ENCODE measurements at places on chromosomes 6 and 20.

DNA sequence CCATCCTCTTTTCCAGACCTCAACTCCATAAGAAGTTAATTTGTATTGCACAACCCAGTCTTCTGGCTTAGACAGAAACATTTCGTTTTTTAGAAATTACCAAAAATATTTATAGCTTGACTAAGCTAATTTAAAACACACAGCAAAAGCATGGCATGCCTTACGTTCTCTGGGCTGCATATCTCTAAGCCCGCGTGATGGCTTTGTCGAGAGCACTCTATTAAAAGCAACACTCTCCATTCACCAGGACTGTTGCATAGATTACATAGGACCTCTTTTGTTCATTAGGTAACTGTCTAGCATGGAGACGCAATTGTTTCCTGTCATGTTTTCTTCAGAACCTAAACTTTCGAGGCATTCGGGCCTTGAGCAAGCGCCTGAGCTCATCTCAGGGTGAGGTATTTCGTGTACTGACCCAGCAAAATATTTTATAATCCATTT lies 104.5 kb downstream of the IBTK start:
- no peak for DNase-seq

GRCh38 chr6:21900730-21901129 lies 307.2 kb downstream of the SOX4 start:
- DNase-seq, result no peak

DNA sequence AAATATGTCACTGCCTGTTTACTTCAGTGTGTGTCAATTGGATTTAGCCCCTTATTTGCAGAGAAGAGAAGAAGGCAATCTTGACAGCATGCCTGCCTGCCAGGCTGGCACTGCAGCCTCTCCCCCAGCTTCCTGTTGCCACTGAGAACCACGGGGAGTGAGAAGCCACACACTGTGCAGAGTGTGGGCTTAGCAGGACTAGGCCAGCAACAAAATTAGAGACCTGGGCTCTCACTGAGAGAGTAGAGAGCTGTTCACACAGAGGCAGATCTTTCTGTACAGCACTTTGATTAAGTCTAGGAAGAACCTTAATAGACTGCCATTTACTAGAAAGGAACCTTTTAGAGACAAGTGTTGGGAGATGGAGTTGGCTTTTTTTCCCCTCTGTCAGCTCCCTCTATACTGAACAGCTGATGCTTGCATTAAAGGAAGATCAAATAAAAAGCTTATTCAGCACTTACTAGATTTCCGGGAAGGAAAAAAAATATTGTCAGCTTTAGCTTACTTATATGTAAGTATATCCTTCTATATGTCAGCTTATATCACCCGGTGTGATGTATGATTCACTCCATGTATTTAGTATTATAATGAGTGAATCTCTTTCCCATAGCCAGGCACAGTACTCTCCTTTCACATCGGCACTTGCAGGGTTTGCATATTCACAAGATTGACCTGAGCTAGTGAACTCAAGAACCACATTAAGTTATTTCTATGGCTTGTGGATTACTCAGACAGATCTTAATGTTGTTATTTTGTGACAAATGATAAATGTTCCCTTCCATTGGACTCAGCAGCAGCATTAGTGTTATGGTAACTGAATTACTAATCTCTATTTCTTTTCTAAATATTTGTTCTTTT lies 851.0 kb upstream of the EPHA7 start:
- DNase-seq, result peak; percentile 40

- DNase-seq, result no peak
These were observed 57.1 kb upstream of the LRRC1 start for GRCh38 chr6:53737746-53738145.

DNA sequence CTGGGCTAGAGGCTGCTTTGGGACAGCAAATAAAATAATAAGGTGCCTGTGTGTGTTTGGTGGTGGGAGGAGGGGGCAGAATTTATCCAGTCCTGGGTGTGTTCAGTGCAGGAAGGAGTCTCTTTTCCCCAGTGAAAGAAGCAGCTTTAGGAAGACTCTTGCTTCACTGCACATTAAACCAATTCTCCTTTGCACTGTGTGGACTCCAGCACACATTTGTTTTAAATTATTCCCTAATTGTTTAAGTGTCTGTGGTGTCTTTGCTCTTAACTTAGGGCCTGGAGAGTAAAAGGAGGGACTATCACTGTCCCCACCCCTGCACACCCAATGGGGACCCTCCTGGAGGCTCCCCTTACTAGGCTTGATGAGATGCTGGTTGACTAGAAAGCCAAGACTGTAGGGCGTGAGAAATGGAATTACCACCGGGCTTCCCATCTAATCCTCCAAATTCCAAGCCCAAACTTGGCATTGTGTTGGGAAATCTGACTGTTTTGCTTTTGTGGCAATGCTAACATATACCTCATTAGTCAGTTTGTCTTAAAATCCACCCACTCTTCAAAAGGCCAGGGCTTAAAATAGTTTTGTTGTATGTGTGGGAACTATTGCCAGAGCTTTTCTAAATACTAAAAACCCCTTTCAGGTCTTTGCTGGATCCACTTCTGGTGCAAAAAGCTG lies 13.5 kb upstream of the DAAM2 start:
- no peak for DNase-seq

GRCh38 chr20:12575352-12576095 lies 433.2 kb upstream of the SPTLC3 start:
- no peak for DNase-seq

DNA sequence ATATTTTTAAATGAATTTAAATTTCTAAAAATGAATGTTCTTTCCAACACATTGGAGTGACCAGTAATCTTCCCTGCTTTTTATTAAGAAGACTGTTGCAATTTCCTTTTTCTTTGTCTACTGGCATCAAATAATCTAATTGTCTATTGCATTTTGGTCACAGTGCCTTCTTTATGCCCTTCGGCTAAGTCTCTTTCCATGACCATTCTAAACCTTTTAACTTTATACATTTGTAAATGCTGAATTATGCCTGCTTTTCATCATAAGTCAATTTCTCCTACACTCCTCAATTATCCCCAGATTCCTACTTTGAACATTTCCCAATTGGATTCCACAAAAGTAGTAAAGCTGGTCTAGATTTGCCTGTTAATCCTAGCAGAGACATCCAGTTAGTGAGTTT lies 69.1 kb upstream of the HSF2 start:
- no peak for DNase-seq

DNA sequence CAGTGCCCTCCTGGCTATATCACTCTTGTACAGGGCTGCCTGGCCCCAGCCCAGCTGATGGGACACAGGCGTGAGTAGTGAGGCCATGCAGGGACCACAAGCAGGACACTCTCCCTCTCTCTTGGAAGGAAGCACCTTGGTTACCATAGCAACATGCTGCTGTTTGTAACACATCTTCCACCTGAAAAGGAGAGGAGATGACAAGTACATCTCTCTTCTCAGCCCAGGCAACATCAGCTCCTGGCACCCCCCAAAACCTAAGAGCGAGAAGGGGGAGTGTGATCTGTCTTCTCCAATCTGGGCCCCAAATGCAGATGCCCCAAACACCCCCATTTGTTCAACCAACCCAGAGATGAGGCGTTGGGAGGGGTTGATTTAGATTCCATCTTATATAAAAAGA lies 49.9 kb downstream of the KCNB1 start:
- no peak for DNase-seq

- DNase-seq, result no peak
These were observed 195.0 kb downstream of the KHDC1L start for GRCh38 chr6:73030257-73030656.

DNA sequence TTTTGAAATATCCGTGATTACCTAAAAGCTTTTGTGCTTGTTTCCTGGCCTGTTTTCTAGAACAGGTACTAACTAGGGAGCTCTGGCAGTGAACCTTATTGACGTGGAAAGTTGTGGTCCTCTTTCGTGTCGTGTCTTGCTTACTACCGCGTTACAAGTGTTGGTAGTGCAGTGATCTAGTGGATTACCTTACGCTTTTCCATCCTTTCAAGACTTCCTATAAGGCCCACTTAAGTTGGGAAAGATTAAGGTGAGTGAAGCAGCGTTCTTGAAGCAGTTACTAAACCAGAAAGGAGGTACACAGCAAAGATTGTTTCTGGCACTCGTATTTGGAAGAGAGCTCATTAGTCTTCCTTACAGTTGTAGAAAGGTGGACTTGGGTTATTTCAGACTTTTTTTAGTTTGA lies 1.9 kb downstream of the PNRC1 start:
- peak; percentile 54 for DNase-seq

- DNase-seq, result no peak
These were observed 60.8 kb downstream of the DNAH8 start for GRCh38 chr6:38775870-38776269.

DNA sequence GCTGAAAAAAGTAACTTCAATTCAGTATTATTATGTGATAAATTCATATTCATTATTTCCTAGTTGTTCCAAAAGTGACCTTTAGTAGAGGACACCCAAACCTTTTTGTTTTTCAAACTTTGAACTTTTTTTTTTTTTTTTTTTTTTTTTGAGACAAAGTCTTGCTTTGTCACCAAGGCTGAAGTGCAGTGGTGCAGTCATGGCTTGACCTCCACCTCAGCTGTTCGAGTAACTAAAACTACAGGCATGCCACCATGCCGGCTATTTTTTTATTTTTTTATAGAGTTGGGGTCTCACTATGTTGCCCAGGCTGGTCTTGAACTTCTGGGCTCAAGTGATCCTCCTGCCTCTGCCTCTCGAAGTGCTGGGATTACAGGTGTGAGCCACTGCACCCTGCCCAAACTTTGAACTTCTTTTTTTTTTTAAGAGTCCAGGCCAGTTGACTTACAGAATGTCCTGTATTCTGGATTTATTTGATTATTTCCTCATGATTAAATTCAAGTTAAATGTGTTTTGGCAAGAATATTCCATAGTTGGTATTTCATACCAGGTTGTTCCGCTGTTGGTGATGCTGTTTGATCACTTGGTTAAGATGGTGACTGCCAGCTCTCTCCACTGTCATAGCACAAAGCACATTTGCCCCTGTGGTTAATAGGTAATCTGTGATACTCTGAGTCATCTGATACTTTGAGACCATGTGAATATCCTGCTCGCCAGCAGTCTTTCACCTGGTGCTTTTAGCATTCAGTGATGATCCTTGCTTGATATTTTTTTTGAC lies 48.0 kb downstream of the VAPB start:
- no peak for DNase-seq

- DNase-seq, result peak; percentile 23
These were observed 265.4 kb downstream of the RIMS1 start for GRCh38 chr6:72151742-72152141.

DNA sequence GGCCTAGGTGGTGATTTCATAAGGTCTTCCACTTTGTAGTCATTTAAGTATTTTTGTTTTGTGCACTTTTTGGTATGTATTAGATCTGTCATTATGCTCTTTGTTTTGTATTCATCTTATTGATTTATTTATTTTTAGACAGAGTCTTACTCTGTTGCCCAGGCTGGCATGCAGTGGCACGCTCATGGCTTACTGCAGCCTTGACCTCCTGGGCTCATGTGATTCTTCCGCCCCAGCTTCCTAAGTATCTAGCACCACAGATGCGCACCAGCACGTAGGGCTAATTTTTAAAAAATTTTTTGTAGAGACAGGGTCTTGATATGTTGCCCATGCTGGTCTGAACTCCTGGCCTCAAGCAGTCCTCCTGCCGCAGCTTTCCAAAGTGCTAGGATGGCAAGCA lies 30.6 kb downstream of the TPX2 start:
- DNase-seq, result no peak

GRCh38 chr20:2688041-2688591 lies 4.5 kb upstream of the EBF4 start:
- DNase-seq, result peak; percentile 96

- DNase-seq, result peak; percentile 81
These were observed 86.9 kb downstream of the TBC1D32 start for GRCh38 chr6:121247386-121247785.

DNA sequence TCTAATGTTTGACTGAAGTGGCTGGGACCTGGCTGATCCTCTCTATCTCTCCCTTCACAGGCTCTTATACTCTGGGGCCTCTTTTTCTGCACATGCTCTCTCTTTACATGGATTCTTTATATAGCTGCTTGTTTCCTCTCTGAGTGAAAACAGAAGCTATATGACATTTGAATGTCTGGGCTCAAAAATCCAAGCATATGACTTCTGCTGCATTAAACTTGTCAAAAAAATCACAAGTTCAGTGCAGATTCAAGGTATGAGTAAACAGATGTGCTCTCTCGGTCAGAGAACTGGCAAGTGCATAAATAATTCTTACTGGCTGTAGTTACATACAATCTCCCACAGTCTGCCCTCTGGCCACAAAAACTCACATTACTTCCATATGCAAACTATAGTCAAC lies 96.6 kb downstream of the LCA5 start:
- no peak for DNase-seq

DNA sequence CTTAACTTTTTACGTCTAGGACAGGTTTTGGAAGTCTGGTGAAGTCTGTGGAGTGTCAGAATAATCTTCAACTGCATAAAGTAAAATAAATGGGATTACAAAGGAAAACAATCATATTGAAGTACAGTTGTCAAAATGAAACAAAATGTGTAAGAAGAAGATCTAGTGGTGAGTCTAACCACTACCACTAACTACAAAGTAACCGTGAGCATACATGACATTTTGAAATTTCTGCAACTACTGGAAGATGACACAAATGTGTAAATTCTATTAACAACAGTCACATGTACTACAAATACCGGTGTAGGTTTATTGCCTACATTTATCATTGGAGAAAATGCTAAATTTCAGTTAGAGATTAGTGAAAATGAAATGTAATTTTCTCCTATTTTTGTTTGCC lies 29.7 kb downstream of the VPS52 start:
- no peak for DNase-seq

GRCh38 chr20:3797226-3797545 lies 1.1 kb downstream of the CDC25B start:
- DNase-seq, result no peak

- DNase-seq, result no peak
These were observed 182.6 kb upstream of the NOX3 start for GRCh38 chr6:155638200-155638599.

- DNase-seq, result no peak
These were observed 650 bp upstream of the CASP8AP2 start for GRCh38 chr6:89828988-89829471.

- no peak for DNase-seq
These were observed 30.5 kb downstream of the NFATC2 start for GRCh38 chr20:51511861-51512619.

GRCh38 chr20:9236458-9236857 lies 167.6 kb downstream of the PLCB4 start:
- DNase-seq, result no peak

- no peak for DNase-seq
These were observed 33.2 kb downstream of the PLEKHG1 start for GRCh38 chr6:150632785-150633485.

All from OCI-M1 (cell line).